ENCODE measurements at places on chromosomes 11 and 22. TPM values are rescaled to one million over a fixed set of nuclear protein-coding genes. Genes with fewer than 3 reads are reported as not detected.

DNA sequence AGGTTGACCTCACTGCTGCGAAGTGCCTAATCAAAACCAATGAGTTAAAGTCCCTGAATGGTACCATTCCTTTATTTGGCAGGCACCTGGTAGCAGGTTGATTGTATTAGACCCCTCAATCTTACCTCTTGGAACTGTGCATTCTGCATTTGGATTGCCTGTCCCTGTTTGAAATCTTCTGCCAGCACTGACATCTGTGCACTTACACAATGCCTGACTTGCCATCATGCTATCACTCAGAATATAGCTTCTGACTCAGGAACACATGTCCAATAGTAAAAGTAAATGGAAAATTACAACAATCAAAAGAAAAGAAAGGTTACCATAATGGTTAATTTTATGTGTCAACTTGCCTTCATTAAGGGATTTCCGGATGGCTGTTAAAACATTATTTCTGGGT is 366.0 kb upstream of the PDGFD start:
- no peak for DNase-seq
- peaks cover 4% of the 10 kb centered on the region for H3K27me3 ChIP-seq
- H3K4me1 ChIP-seq: no peaks in the 10 kb centered on the region

GRCh38 chr22:44828193-44828592 is 75.8 kb downstream of the ARHGAP8 start:
- H3K4me3 ChIP-seq: no peak overlapping the region
- no peaks in the 10 kb centered on the region for H3K36me3 ChIP-seq
- H3K4me1 ChIP-seq: no peaks in the 10 kb centered on the region
- DNase-seq: peak; percentile 59
- no peak overlapping the region for H3K27ac ChIP-seq

GRCh38 chr22:50117168-50117762 is 27.5 kb downstream of the MOV10L1 start:
- H3K27me3 ChIP-seq: peaks cover 15% of the 10 kb centered on the region
- no peak overlapping the region for H3K27ac ChIP-seq
- H3K4me3 ChIP-seq: no peak overlapping the region
- no peaks in the 10 kb centered on the region for H3K36me3 ChIP-seq
- H3K4me1 ChIP-seq: peaks cover 6% of the 10 kb centered on the region

GRCh38 chr22:40791241-40791640 is 27.9 kb downstream of the SLC25A17 start:
- H3K27me3 ChIP-seq: no peaks in the 10 kb centered on the region
- H3K36me3 ChIP-seq: peaks cover 38% of the 10 kb centered on the region
- peaks cover 10% of the 10 kb centered on the region for H3K4me1 ChIP-seq
- DNase-seq: no peak
- no peak overlapping the region for H3K4me3 ChIP-seq

- H3K27ac ChIP-seq: no peak overlapping the region
- no peak for DNase-seq
- peaks cover 1% of the 10 kb centered on the region for H3K36me3 ChIP-seq
- H3K4me1 ChIP-seq: peaks cover 6% of the 10 kb centered on the region
- H3K27me3 ChIP-seq: peaks cover 4% of the 10 kb centered on the region
These were observed 689 bp downstream of the VSIG2 start for GRCh38 chr11:124751391-124751740.

DNA sequence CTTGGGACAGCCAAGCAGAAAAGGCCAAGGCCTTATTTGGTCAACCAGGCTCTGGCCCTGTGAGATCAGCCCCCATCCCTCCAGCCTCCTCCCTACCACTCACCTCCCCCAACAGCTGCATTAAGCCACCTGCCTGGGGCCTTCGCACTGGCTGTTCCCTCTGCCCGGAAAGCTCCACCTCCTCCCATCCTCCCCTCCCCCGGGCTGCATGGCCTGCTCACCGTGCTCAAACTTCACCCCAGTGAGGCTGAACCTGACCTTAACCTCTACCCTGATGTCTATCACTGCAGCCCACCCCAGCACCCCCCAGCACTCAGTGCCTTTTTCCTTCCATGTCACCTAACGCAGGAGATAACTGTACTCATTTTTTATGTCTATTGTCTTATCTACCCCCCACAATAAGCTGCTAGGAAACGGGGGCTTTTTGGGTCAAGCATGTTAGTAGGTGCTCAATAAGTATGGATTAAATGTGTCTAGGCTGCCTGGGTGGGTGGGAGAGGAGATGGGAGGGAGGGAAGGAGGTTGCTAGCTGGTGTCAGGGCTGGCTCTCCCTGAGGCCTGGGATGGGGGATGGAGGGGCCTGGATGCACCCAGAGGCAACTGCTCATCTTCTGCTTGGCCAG is 912 bp downstream of the PTPRCAP start:
- peak overlapping the region; percentile 84 for H3K4me3 ChIP-seq
- peak overlapping the region; percentile 93 for H3K27ac ChIP-seq
- no peaks in the 10 kb centered on the region for H3K27me3 ChIP-seq
- peaks cover 60% of the 10 kb centered on the region for H3K4me1 ChIP-seq

- DNase-seq: no peak
- H3K4me3 ChIP-seq: no peak overlapping the region
- H3K27ac ChIP-seq: no peak overlapping the region
- no peaks in the 10 kb centered on the region for H3K36me3 ChIP-seq
- H3K4me1 ChIP-seq: no peaks in the 10 kb centered on the region
- H3K27me3 ChIP-seq: no peaks in the 10 kb centered on the region
These were observed 29.0 kb downstream of the P4HA3 start for GRCh38 chr11:74282421-74282820.

GRCh38 chr11:76233196-76233921 is 27.1 kb upstream of the WNT11 start:
- DNase-seq: no peak
- H3K27me3 ChIP-seq: peaks cover 3% of the 10 kb centered on the region
- peaks cover 6% of the 10 kb centered on the region for H3K36me3 ChIP-seq
- peaks cover 49% of the 10 kb centered on the region for H3K4me1 ChIP-seq
- H3K4me3 ChIP-seq: peak overlapping the region; percentile 36

DNA sequence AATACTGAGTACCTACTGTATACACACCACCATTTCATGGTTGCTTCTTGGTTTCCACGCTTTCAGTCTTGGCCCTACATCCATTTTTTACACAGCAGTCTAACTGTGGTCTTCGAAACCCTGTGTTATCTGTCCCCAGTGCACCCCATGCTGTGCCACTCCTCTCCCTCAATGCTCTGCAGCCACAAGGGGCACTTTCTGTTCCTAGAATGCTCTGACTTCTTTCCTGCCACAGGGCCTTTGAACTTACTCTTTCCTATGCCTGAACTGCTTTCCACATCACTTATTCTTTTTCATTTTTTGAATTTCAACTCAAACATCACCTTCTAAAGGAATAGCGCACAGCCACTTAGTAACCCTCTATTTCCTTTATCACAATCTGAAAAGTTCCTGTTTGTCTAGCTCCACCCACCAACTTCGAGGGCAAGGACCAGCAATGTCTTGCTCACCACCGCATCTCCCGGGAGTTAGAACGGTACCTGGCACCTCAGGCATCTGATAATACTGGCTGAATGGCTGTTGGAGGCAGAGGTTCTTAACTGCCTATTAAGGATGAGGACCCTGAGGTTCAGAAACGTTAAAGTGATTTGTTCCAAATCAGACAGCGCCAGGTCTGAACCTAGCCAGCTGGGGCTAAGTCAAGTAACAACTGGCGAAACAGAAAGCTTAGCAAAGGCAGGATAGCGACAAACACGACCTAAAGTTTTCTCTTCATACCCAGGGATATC is 568 bp downstream of the ALG8 start:
- H3K4me1 ChIP-seq: peaks cover 32% of the 10 kb centered on the region
- H3K27ac ChIP-seq: peak overlapping the region; percentile 95

DNA sequence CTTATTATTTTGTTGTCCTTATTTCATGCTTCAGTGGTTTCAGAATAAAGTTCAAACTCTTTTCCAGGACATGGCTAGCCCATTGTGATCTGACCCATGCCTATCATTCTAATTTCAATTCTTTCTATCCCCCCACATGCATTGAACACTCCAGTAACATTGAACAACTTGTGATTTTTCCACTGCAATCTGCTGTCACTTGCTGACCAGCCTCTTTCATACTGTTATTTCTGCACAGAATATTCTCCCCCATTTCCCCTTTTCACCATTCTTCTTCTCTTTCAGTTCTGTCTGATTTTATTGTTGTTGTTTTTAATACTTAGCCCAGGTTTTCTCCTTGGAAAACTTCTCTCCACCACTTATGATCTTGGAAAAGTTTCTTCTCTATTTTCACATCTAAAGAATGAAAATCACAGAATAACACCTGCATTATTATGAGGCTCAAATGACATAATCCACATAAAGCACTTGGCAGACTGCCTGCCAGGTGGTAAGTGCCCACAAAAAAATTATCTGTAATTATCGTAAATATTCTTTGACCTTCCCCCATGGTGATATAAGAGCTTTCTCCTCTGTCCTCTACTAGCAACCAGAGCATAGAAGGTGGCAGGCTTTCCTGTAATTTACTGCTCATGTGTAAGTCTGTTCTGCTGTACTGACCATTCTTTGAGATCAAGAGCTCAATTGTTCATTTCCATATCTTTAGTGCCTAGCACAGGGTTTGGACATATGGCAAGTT is 51.9 kb upstream of the EED start:
- peaks cover 6% of the 10 kb centered on the region for H3K27me3 ChIP-seq
- H3K27ac ChIP-seq: peak overlapping the region; percentile 82
- DNase-seq: no peak

DNA sequence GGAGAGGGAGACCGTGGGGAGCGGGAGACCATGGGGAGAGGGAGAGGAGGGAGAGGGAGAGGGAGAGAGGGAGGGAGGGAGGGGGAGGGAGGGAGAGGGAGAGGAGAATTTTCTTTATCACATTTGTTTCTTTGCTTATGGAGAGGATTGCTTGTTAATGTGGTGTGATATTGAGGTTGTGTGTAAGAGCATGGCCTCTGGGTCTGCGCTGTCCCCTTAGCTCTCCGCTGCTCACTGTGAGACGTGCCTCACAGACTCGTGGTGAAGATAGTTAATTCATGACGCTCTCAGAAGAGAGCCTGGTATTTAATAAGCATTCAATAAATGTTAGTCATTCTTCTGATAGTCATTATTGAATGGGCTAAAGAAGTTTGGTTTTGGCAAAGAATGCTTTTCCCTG is 26.2 kb downstream of the PPFIA1 start:
- no peak overlapping the region for H3K27ac ChIP-seq
- no peaks in the 10 kb centered on the region for H3K27me3 ChIP-seq
- H3K4me1 ChIP-seq: peaks cover 14% of the 10 kb centered on the region
- DNase-seq: no peak
- no peak overlapping the region for H3K4me3 ChIP-seq

GRCh38 chr22:26394777-26395176 is 34.3 kb upstream of the ASPHD2 start:
- H3K27me3 ChIP-seq: peaks cover 3% of the 10 kb centered on the region
- no peaks in the 10 kb centered on the region for H3K36me3 ChIP-seq
- no peak overlapping the region for H3K27ac ChIP-seq
- no peak overlapping the region for H3K4me3 ChIP-seq

MUC6 gene
- total RNA-seq: not detected

SCN4B gene
- total RNA-seq: 0.26 TPM

RIMBP3C gene
- total RNA-seq: 0.18 TPM

C11orf91 gene
- total RNA-seq: not detected

ALDH3B1 gene
- not detected for total RNA-seq

CRYBB1 gene
- not detected for total RNA-seq

SPON1 gene
- total RNA-seq: 0.41 TPM

HPX gene
- total RNA-seq: 0.33 TPM
